ENCODE measurements at places on chromosomes 6 and 20.

- no peak for DNase-seq
Measured at GRCh38 chr20:45405571-45406259, 2.4 kb upstream of the DBNDD2 start.

GRCh38 chr6:56663344-56663743 lies 20.7 kb upstream of the DST start:
- DNase-seq: no peak

- DNase-seq: no peak
Measured at GRCh38 chr6:128242765-128243403, 277.5 kb downstream of the PTPRK start.

DNA sequence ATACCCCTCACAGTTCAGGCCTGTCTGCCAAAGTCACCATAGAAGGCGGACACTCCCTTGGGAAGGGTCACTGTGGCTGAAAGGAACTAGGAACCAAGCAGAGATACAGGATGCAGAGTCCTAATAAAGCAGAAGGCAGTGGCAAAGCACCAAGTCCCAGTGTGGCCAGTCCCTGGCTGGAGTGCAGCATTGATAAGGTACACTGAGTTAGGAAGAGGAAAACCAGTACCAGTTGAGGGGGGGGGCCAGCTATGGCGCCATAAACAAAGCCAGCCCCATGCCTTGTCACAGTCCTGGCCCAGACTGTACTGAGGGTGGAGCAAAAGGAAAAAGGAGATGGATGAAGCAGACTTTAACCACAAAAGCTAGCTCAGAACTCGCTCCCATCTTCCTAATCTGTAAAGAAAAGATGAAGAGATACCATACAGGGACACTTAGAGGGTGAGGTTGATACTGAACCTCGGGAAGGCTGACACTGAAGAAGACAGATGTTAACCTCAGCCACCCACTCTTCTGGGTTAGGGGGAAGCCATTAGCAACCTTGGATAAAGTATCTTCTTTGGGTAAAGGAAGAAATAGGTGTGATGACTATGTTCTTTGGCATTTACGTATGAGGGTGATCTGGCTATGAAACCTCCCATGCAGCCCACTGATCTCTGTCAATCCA lies 7.8 kb downstream of the ABHD12 start:
- no peak for DNase-seq

- DNase-seq: no peak
Measured at GRCh38 chr6:101645770-101646169, 252.3 kb downstream of the GRIK2 start.

- no peak for DNase-seq
Measured at GRCh38 chr6:159586684-159587083, 106.4 kb downstream of the SOD2 start.

DNA sequence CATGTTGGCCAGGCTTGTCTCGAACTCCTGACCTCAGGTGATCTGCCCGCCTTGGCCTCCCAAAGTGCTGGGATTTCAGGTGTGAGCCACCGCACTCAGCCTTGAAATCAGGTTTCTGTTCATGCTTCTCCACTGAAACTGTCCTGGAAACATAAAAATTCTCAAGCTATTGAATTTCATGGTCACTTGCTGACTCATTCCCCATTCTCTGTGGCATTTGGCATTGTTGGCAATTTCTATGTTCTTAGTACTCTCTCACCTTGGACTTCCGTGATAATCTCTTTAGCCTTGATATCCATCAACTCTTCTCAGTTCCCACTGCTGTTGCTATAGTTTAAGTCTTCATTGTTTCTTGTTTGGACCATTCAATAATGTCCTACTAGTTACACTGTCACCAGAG lies 6.2 kb downstream of the SEL1L2 start:
- no peak for DNase-seq

DNA sequence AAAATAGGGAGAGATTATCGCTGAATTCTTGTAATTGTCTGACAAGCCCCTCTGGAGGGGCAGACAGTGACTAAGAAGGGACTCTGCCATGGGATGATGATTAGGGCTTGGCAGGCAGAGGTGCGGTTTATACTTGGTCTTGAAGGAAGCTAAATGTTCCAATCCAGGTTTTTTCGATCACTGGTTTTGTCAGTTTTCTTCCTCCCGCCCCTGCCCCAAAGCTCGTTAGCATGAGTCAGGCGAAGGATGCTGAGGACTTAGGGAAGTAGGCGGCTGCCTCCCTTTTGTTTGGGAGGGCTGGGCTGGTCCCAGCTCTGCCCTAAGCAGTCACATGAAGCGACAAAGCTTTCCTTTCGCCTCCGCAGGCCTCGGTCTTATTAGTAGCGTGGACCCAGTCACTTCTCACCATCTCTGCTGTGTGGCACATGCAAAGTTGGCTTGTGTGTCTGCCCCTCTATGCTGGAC lies 314.2 kb downstream of the CDC5L start:
- no peak for DNase-seq

- no peak for DNase-seq
Measured at GRCh38 chr20:61929971-61930666, 135.6 kb downstream of the TAF4 start.

DNA sequence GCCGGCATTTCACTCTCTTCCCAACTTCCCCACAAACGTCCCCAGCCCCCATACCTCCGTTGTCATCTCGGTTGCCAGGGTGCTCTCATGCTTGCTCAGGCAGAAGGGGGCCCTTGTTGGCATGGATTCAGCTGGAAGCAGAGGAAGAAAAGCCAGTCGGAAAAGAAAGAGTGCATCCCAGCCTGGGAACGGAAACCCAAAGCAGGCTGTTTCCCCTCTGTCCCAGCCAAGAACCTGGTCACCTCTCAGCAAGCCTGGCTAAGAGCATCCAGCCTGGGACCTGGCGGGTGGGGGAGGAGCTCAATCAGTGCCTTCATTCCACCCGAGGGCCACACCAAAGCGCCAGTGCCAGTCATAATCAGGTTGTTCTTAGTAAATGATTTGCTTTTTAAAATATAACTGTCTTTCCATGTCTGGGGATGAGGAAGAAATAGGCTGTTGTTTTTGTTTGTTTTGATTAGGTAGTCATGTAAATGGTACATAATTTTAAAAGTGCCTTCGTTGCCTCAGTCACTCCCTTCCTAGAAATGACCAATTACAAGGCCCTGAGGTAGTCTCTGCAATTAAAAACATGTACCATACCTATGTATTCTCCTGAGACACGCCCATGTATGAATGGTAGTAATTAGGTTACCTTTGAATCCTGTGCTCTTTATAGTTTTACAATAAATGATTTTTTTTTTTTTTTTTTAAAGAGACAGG lies 21.1 kb downstream of the CHMP4B start:
- DNase-seq: no peak

- DNase-seq: no peak
Measured at GRCh38 chr6:162230147-162230752, 497.3 kb downstream of the PRKN start.

- no peak for DNase-seq
Measured at GRCh38 chr20:51350941-51351631, 191.4 kb downstream of the NFATC2 start.

- no peak for DNase-seq
Measured at GRCh38 chr20:25454153-25454900, 46.9 kb downstream of the GINS1 start.

GRCh38 chr6:22582417-22583205 lies 13.2 kb downstream of the HDGFL1 start:
- peak; percentile 11 for DNase-seq

GRCh38 chr20:22389836-22390542 lies 194.4 kb downstream of the FOXA2 start:
- no peak for DNase-seq

- DNase-seq: no peak
Measured at GRCh38 chr20:51171141-51171540, 148.2 kb upstream of the KCNG1 start.

- DNase-seq: no peak
Measured at GRCh38 chr6:146865756-146866379, 267.1 kb downstream of the ADGB start.

DNA sequence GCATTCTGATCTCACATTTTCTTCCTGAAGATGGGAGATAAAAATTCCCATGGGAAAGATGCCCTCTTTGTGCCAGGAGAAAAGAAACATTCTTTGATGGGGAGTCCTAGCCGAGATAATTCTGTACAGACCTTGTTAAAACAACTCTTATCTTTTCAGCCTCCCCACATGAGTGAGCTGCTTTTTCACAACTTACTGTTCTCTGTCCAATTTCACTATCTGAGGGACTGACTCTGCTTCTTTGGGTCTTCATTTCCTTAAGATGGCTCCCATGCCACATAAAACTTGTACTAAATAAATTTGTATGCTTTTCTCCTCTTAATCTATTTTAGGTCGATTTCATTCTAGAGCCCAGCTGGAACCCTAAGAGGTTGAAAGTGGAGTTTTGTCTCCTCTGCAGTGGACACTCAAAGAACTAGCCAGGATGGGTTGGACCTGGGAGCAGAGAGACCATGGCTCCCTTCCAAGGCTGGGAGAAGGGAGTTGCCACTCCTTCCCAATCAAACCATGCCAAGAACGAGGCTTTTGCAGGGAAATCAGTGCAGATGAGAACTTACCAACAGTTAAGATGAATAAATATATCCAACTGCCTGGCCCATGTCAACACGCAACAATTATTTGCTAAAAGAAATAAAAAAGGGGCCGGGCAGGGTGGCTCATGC lies 285.8 kb upstream of the SULF2 start:
- no peak for DNase-seq

DNA sequence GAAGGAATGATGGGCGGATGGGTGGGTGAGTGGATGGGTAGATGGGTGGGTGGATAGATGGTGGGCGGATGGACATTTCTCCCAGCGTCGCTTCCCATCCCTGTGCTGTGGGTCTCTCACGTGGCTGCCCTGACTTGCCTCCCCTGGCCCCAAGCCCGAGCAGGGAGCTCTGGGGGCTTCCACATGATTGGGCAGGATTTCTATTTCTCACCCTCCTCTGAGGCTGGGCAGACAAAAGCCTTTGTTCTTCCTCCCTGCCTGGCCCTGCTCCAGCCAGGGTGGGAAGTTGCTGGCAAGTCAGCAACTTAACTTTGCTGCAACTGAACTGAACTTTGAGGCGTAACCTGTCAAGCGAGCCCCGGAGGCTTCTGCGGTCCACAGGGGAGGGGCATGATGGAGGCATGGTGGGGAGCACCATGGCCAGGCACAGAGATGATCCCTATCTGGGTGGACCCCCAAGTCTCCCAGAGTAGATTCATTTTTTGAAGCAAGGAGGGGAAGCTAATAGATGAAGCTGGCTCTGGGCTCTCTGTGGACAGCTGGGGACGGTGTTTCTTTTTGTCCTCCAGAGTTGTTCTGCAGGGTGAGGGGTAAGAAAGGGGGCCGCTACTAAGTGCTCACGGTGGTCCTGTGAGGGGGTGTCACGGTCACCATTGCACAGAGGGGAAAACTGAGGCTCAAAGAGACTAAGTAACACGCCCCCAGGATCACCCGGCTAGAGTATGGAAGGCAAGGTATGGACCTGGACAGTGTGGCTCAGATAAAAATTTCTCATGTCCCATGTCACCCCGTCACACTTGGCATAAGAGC lies 140.1 kb downstream of the CEBPB start:
- no peak for DNase-seq

DNA sequence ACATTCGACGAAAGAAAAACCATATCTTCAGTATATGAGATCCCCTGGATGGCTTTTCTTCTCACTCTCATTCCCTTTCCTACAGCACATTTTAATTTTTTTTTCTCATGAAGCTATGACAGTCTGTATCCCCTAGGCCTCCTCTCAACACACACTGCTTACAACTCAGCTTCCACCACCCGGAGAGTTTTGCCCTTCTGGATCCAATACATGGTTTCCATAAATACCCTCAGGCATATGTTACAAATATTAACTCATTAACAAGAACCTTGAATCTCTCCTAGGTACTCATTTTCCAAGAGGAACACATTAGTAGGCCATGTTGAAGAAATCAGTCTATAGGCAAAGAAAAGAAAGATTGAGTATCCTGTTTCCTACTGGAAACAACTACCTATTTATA lies 44.0 kb downstream of the PAK5 start:
- no peak for DNase-seq

- DNase-seq: peak; percentile 62
Measured at GRCh38 chr6:33314515-33314942, 651 bp upstream of the TAPBP start.

DNA sequence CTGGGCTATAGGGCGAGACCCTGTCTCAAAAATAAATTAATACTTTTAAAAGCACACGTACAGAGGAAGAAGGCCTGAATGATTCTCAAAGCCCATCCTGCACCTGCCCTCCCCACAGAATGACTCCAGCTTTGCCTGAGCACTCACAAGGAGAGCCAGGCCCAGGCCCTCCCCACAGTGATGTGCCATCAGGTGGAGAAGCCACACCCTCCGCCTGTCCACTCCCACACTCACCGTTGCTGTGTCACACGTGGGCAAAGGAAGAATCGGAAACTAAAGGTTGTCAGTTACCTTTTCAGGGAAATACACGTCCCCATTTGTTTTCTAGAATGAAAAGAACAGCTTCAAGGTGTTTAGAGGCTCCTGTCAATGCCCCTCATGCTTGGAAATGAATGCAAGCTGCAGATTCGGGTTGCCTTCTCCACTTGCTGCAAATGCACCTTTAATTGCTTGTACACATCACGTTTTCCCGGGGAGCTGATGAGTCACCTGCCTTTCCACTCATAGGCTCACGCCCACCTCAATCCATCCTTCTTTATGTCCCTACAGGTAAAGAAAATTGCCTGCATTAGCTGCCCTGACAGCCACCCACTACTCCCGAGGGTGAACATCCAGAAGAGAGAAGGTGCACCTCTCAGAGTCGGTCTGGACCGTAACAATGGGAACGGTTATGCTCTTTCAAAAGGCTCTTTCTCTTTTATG lies 45.5 kb upstream of the AFDN start:
- DNase-seq: no peak

DNA sequence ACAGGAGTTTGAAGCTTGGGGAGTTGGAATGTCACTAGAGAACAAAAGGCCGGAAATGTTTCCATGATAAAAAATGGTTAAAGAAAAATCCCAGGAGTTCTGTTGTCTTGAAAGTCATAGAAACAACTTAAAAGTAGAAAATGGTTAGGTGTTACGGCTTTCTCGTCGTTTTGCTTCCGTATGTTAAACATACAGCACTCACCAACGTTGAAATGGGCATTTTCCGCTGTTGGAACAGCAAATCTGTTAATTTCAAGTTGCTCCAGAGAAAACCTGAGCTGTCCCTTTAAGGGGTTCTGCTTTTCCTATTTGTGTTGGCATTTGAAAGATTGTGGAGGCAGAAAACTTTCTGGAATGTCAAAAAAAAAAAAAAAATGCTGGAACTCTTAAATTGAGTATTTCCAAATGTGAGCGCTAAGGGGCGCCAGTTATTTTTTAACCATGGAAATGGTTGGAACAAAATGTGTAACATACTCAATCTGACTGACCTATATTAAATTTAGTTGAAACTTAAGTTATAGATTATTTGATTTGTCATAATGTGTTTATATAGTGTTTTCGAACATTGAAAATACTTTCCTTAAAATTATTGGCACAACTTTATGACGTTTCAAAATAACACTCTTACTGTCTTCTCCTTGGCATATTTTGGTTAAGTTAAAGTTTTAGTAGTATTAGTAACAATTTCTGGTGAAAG lies 2.2 kb downstream of the QKI start:
- DNase-seq: peak; percentile 85

DNA sequence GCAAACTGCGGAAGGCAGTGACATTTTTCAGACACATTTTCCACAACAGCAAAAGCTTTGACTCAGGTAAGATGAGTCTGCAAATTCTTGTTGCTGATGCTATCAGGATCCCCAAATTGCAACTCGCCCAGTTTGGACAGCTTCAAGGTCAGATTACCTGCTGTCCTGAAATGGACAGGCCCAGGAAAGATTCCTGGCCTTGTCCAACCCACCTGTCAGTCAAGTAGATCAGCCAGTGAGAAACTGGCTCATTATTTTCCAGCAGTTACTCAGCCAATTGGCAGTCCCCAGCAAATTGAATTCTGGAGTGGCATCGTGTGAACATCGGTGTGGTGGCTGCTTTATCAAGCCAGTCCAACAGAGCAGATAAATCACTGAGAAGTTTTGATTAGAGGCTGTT lies 84.5 kb upstream of the SNAP25 start:
- DNase-seq: no peak

GRCh38 chr6:169337886-169338445 lies 84.3 kb upstream of the THBS2 start:
- no peak for DNase-seq
